ENCODE measurements at places on chromosomes 6 and 20.

DNA sequence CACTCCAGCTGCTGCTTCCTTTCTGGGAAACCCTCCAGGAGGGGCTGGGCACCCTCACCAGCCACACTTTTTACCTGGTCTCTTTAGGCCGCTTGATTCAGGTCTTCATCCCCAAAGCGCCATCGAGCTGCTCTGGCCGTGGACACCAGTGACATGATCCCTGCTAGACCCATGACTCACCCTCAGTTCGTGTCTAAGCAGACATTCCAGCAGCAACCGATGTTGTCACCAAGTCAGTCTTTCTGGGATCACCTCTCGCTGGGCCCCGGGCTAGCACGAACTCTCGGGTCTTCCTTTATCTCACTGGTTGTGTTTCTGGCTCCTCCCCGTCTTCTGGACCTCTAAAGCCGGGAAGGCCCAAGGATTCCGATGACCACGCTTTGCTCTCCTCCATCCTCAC, 43.0 kb upstream of the GPR31 start:
- DNase-seq, result no peak

DNA sequence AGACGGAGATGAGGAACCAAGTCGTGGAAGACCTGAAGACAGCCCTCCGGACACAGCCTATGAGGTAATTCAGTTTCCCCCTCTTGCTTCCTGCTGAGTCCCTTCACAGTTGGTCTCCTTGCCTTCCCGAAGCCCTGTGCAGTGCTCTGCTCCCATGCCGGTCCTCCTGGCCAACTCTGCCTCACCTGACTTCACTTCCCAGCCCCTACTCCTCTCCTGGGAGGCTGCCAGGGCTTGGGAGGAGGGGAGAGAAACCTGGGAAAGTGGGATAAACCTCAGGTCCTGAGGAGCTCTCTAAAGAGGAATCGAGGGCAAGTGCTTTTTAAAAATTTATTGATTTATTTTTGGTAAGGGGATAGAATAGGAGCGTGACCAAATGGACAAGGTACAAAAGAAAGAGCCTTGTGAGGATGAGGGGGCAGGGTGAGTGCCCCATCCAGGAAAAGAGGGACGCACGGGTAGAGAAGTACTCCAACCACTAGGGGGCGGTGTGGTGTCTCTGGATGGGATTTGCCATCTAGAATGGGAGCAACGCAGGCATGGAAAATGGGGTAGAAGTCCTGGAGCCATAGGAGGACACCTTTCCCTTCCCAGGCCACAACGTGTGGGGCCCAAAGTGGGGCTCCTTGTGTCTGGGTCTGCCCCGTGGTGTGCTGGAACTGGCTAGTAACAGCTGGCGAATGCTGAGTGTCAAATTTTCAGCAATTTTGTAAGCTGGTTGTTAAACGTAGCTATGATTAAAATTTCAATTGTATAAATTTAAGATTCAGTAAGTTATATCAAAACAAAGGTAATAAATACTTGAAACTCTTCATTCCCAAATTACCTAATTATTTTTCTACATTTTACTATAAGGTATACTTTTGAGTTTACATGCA, 69.0 kb downstream of the MOCS1 start:
- peak; percentile 81 for DNase-seq

DNA sequence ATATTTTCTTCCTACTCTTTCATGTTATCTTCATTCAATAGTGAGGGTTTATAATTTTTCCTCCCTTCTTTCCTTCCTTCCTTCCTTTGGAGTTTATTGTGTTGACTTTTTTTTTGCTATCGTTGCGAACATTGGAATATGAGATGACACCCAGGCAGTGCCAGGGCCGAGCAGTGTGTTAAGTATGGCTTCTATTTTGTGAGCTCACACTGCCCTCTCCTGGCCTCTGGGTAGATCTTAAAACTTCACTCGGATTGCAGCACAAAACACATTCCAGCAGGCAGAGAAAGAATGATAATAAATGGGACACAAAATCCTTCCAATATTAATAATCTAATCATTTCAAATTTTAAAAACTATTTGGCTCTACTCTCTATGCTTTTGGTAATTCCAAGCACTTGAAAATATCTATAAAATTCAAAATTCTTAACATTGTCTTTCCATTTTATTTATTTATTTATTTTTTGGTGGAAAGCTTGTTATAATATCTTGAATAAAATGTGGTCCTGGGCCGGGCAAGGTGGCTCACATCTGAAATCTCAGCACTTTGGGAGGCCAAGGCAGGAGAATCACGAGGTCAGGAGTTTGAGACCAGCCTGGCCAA, 147.4 kb upstream of the OLIG3 start:
- DNase-seq, result peak; percentile 77

- peak; percentile 76 for DNase-seq
Measured at GRCh38 chr20:51382986-51383821, 159.3 kb downstream of the NFATC2 start.

GRCh38 chr20:50379049-50379990, 130.9 kb upstream of the PTPN1 start:
- DNase-seq, result peak; percentile 94

GRCh38 chr20:36271639-36272546, 34.2 kb upstream of the DLGAP4 start:
- no peak for DNase-seq

- DNase-seq, result peak; percentile 38
Measured at GRCh38 chr6:40536442-40536841, 50.7 kb downstream of the LRFN2 start.

GRCh38 chr20:17807651-17808050, 107.9 kb downstream of the BANF2 start:
- no peak for DNase-seq

DNA sequence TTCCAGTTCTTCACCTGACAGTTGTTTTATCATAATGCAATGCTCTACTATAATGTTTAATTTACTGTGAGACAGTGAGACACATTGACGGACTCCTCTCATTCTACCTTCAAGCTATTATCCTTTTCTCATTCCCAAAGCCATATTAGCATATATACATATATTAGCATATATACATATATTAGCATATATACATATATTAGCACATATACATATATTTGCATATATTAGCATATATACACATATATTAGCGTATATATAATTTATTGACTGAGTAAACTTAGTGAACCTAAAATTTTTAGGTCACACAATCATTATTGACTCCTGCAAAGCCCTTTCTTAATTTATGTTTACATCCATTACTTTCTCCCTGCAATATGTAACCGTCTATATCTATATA, 555.0 kb upstream of the ADGRB3 start:
- no peak for DNase-seq

DNA sequence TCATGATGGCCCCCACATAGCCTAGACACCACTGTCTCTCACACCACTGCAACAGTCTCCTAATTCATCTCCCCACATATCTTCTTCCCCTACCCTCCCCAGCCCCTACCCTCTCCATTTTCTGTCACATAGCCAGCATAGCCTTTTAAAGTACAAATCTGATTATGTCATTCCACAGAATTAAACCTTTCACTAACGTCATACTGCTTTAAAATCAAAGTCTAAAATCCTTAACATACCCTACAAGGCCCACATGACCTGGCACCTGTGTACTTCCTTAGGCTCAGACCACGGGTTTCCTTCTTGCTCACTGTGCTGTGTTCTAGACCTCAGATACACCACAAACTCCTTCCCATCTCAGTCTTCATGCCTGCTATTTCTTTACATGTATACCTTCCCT, 5.9 kb downstream of the OSTM1 start:
- DNase-seq, result peak; percentile 35

DNA sequence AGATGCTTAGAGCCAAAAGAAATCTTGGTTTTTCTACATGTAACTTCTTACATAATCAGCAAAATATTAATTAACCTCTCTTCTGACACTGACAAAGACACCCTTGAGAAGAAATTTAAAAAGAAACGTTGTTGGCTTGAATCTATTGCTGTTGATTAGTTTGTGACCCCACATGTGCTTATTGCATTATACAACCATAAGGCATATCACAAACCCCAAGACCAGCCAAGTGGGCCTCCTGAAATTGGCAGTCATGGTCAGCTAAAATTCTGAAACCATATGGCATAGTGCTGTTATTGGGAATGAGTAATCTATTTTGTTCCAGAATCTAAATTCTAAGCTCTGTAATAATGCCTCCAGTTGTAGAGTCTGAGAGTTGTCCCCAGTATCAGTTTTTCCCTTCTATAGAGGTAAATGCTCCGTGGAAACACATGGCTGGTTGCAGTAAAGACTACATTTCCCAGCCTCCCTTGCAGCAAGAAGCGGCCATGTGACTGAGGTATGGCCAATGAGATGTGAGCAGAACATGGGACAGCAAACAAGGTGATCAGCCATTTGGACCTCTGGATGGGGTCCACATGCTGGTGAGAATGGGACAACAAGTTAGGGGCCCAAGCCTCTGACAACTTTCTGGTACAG, 42.3 kb upstream of the PTPN1 start:
- peak; percentile 75 for DNase-seq

DNA sequence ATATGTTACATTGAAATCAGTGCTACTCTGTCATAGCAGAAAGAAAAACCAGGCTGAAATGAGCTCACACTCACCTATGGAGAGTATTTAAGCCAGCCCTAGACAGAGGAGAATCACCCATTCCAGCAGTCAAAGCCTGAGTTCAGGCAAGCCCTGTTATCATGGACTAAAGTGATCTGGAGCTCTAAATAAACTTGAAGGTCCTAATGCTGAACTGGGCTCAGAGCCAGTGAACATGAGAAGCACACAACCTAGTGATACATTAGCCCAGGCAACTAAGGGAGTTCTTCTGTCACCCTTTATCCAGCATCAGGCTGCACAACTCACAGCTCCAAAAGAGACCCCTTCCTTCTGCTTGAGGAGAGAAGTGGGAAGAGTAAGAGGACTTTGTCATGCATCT, 425.0 kb downstream of the COL12A1 start:
- peak; percentile 24 for DNase-seq

- no peak for DNase-seq
Measured at GRCh38 chr20:51211191-51211590, 188.3 kb upstream of the KCNG1 start.

DNA sequence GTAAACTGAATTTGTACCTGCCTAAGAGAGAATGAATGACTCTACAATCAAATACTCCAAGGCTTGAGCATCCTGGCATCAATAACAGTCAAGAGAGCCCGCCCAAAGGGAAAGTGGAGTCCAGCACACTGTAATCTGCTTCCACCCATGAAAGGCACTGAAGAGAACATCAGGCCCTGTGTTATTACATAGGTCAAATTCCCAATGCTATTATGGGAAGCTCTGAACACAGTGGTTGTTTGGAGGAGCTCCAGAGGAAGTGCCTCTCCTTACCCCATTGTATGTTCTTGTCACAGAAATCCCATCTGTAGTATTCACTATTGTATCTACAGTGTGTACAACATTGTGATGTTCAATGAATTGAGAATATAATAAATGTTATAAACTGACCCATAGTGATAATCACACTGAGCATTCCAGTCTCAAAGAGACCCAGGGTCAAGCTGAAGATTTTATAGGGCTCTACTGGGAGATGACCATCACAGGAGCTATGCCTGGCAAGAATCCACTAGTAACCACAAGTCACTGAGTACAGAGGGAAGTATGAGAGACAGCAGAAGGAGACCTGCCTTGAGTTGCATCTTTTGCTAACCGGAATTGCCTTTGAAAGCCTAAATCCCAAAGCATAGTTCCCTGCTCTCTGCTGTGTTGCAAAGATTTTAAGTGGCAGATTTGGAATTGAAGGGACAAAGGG, 446.7 kb downstream of the GJA1 start:
- no peak for DNase-seq

DNA sequence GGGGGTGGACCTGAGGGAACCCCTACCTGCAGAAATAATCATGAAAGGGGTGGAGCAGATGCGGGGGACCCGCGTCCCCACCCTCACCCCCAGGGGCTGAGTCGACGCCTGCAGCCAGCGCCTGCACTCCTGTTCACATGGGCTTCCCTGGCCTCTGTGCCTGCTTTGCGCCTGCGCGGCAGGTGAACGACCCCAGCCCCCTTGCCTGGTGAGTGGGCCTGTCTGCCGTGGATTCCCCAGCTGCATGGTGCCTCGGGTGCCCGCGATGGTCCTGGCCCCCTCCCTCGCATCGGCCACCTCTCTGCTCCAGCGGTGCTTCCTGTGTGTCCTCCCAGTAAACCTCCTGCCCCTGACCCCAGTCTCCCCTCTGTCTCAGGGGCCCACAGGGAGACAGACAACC, 18.8 kb upstream of the NTSR1 start:
- DNase-seq, result no peak

GRCh38 chr6:26044140-26045064, 42.8 kb upstream of the HFE start:
- no peak for DNase-seq

DNA sequence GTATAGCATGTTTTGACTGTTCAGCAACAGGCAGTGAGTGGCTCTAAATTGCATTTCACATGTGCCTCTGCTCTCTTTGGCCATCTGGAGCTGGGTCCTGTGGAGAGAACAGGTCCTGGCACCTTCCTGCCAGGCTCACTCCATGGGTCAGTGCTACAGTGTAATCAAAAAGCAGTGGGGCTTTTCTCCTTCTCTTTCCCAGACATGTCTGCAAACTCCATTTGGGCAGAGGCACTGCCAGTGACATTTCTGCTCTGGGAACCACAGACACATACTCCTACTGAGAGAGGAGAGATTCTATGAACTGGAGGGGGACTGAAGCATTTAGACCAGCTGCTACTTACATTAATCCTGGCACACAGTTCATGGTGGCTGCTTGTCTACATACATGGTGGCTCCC, 68.3 kb upstream of the TRAF3IP2 start:
- no peak for DNase-seq

DNA sequence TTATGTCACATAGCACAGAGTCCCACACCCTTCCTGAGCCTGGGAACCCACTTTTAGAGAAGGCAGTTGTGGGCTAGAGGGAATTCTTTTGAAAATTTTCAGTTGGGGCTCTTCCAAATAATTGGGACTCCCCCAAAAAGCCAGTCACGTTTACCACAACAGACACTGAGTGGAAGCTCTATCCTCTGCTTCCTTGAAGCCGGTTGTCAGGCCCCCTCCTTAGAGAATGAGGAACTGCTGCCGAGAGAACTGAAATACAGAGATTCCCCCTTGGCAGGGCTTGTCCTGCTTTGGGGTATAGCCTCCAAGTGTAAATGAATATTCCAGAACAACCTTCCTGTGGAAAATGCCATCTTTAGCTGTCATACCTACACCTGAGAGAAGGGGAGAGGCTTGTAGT, 2.7 kb upstream of the JAG1 start:
- DNase-seq, result no peak

GRCh38 chr20:46446851-46447250, 40.4 kb upstream of the ELMO2 start:
- DNase-seq, result no peak

- DNase-seq, result no peak
Measured at GRCh38 chr20:25288291-25289181, 40.7 kb downstream of the PYGB start.

DNA sequence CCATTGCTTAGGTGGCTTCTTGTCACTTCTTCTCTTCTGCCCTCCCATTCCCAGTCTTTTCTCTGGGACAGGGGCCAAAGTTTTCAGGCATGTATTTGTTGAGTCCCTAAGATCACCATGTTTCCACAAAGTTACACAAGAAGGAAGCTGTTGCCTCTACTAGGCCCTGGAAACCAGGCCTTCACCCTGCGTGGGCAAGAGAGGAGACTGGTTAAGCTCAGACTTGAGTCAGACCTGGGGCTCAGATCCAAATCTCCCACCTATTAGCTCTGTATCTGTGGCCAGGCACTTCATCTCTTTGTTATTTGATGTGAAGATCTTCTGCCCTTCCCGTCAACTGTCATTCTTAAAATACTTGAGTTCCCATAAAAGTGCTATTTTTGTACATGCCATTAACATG, 154.6 kb downstream of the SASH1 start:
- DNase-seq, result no peak

Data from stomach (tissue), 19 donors.